Stimulated activated CD8-positive, alpha-beta memory T cell treated with anti-CD3 and anti-CD28 coated beads, Interleukin-4, amount 100 ng/mL, for 24 hours (primary cell): ENCODE measurements at places on chromosomes 16 and 17.

- DNase-seq = no peak
Measured at GRCh38 chr16:49399594-49400364, 26.2 kb downstream of the C16orf78 start.

GRCh38 chr17:20994779-20995149, 48.0 kb downstream of the USP22 start:
- no peak for DNase-seq

GRCh38 chr17:60094754-60095153, 16.0 kb upstream of the HEATR6 start:
- no peak for DNase-seq

GRCh38 chr17:8922451-8922850, 43.1 kb downstream of the PIK3R5 start:
- no peak for DNase-seq
